Stimulated activated CD8-positive, alpha-beta memory T cell treated with anti-CD3 and anti-CD28 coated beads, Interleukin-7, amount 100 ng/mL, for 4 hours (primary cell): ENCODE measurements at places on chromosomes 5 and 9.

GRCh38 chr5:81969226-81969625 lies 2.6 kb upstream of the ATG10 start:
- no peak for DNase-seq

DNA sequence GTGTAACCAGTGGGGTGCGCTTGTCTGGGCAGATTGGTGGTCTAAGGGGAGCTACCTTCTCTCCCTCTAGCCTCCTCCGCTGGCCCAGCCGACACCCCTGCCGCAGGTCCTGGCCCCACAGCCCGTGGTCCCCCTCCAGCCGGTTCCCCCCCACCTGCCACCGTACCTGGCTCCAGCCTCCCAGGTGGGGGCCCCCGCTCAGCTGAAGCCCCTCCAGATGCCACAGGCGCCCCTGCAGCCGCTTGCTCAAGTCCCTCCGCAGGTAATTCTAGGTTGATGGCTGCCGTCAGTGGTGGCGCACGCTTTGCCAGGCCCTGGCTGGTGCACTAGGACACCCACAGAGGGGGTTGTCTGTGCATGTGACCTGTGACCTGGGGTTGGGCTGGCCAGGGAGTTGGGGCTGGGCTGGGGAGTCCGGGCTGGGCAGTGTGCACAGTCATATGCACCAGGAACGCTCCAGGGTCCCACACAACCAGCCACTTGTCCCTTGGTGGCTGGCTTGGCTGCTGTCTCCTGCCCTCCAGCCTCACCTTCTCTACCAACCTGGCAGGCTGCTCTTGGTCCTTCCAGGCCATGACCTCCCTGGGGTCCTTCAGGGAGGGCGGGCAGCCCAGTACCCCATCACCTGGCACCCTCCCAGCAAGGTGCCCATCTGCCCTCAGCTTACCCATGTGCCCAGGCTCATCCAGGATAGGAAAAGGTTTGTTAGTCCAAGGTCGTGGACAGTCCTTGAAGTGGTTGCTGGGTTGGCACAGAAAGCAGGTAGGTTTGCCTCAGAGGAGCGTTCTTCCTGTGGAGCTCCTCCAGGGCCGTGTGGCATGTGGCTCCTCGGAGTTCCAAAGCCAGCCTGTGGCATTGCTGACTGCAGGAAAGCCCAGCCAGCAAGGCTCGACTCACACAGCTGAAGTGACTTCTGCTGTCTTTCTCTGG lies 73.2 kb downstream of the WNK2 start:
- DNase-seq, result no peak

GRCh38 chr5:139877129-139877597 lies 81.6 kb downstream of the PSD2 start:
- DNase-seq, result no peak

- DNase-seq, result peak; percentile 10
These were observed 2.9 kb upstream of the CNTRL start for GRCh38 chr9:121071756-121072421.

- no peak for DNase-seq
These were observed 512.4 kb upstream of the CHD1 start for GRCh38 chr5:99441235-99441634.

GRCh38 chr9:33112094-33112493 lies 35.6 kb upstream of the SMU1 start:
- DNase-seq, result no peak

DNA sequence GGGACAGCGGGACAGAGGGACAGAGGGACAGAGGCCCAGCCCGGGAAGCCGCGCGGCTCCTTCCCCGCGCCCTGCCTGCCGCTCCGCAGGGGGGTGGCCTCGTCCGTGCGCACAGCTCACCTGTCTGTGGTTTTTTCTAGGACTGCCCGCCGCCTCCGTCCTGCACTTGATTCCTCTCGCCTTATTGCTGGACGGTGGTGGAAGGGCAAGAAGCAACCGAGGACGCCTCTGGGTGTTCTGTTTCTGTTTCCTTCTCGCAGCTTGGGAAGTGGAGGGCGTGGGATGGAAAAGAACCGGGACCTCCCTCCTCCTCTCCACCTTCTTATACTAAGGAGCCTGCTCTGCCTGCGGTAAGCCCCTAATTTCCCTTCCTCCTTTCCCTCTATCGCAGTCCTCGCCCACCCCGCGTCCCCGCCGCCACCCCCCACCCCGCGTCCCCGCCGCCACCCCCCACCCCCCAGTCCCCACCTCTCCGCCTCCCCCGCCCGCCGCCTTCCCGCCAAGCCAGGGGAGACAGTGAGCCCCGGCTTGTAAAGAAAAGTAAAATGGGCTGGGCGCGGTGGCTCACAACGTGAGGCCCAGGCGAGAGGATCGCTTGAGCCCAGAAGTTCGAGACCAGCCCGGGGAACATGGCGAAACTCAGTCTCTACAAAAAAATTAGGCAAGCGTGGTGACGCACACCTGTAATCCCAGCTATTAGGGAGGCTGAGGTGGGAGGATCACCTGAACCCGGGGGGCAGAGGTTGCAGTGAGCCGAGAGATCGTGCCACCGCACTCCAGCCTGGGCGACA lies 9.6 kb upstream of the FLT4 start:
- no peak for DNase-seq

DNA sequence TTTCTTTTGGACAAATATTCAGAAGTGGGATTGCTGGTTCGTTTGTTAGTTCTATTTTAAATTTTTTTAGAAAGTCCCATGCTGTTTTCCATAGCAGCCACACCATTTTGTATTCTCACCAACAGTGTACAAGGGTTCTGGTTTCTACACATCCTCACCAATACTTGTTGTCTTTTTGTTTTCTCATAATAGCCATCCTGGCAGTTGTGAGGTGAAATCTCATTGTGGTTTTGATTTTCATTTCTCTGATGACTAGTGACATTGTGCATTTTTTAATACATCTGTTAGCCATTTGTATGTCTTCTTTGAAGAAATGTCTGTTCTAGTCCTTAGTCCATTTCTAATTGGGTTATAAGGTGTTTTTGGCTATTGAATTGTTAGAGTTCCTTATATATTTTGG lies 214.3 kb downstream of the ARRDC3 start:
- DNase-seq, result no peak

DNA sequence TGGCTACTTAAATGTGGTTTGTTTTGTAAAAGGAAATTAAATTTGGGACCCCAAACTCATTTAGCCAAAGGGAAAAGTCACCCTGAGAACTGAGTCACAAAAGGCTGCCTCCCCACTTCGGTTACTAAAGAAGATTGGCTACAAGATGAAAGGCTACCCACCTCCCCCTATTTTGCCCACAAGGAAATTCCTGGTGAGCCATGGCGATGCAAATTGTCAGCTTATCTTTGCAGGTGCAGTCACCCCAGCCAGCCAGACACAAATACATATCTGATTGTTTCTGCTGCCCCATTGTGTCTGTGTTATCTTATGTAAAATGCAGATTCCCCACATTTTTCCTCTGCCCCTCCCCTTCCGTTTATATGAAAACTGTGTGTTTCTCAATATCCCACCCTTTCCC lies 8.9 kb downstream of the PAEP start:
- no peak for DNase-seq

GRCh38 chr9:137174722-137175293 lies 3.0 kb upstream of the TMEM210 start:
- DNase-seq, result no peak

- no peak for DNase-seq
These were observed 193.9 kb downstream of the ICE1 start for GRCh38 chr5:5616247-5616895.

DNA sequence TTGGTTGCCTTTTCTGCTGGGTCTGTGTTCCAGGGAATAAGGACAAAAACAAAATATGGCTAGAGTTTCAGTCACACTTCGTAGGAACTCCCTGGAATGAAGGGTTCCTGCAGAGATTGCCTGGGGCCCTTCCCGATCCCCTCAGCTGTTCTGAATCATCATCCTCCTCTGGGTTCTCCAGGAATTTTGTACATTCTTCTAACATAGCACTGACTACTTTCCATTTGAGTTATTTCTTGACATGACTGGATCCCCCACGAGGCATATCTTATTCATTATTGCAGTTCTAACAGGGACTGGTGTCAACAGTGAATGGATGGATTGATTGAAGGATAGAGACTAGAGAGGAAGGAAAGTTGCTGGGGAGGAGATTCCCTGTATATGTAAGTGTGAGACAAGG lies 49.2 kb upstream of the TNC start:
- no peak for DNase-seq

DNA sequence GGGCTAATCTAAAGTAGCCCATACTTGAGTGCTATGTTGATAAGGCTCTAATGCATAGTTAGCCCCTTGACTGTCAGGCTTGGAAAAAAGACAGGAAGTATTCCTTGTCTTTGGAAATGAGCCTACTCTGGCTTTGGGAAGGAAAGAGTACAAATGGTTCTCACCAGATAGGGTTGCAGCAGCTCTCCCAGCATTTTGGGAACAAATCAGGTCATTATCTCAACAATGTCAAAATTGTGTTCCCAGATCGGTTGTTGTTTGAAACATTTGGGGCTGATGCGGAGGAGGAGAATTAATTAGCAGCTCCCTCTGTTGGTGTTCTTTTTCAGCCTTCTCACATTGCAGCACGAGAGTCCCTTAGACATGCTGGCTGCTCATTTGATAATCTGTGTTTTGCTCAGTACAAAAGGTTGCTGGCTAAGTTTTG lies 294.7 kb upstream of the DMRT1 start:
- DNase-seq, result no peak

- no peak for DNase-seq
These were observed 1.8 kb downstream of the SMC5 start for GRCh38 chr9:70260606-70261005.

- no peak for DNase-seq
These were observed 19.2 kb upstream of the PLIN2 start for GRCh38 chr9:19146441-19147024.

- no peak for DNase-seq
These were observed 219.5 kb downstream of the NR3C1 start for GRCh38 chr5:143183989-143184388.

DNA sequence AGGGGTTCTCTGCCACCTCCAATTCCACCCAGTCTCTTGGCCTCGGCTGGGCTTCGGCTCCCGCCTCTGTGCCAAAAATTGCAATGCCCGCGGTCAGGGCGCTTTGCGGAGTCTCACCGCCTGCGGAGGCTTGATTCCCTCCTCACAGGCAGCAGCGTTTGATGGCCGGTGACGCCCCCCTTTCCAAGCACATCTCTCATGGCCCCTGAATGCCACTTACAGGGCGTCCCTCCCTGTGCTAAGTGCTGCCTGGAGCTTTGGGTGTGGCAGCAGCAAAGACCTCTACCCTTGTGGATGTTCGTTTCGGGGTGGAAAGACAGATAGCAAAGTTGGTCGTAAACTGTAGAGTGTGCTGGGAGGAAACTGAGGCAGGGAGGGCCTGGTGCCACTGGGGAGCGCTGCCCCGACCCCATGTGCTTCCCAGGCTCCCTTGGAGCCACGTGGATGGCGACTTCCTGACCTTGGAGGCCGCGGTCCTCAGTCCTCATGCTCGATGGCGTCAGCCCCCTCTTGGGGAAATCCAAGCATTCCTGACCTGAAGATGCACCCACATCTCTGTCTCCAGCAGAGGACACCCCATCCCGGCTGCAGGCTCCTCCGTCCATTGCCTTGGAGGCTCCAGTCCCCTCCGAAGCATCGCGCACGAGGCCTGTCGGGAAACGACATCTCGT lies 249.2 kb upstream of the IRX4 start:
- no peak for DNase-seq

DNA sequence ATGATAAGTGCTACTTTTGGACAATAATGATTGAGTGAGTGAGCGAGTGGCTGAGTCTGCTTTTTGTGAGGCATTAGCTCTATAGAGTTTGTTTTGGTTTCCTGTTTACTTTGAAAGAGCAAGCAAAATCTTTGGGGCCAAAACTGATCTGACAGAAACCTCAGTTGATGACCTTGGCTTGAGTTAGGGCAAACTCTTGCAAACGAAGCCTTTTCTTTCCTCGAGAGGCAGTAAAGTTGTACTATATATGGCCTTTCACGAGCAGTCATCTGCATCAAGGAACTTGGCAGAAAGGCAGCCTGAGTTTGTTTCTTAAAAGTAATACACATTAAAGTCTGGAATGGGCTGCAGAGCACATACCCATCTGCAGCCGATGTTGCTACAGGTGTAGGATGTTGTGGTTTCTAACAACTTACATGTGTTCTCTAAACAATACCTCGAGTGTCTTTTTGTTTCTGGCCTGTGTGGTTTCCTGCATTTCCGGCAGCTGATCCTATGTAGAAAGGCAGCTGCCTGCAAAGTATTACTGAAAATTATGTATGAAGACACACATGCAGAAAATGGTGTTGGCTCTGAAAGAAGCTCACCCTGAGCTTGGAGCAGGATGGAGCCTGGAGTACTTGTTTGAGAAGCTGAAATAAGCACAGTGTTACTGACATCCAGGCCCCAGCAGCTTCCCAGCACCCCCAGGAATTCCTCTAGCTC lies 60.8 kb downstream of the FOXD1 start:
- no peak for DNase-seq

- DNase-seq, result no peak
These were observed 24.2 kb downstream of the TNIP1 start for GRCh38 chr5:151056379-151057325.

- DNase-seq, result no peak
These were observed 5.4 kb downstream of the FCN1 start for GRCh38 chr9:134912126-134912840.

GRCh38 chr5:14406554-14406849 lies 175.1 kb upstream of the OTULINL start:
- no peak for DNase-seq

DNA sequence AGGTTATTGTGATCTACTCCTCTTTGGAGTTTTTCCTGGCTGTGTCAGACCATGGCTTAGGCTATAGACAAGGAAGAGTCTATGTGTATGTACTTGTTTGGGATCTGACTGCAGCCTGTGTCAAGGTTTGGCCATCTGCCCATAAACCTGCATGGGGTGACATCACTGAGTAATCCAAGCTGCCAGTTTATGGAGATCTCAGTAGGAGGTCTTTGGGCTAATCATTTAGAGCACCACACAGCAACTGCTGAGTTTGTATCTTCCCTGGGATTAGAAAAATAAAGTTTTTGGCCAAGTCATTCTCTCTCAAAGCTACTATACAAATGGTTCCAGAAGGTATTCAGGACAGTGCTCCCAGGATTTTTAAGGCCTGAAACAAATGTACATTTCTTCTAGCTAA lies 65.5 kb upstream of the HSPB3 start:
- DNase-seq, result no peak

- no peak for DNase-seq
These were observed 27.9 kb upstream of the KLF9 start for GRCh38 chr9:70442328-70442848.

- DNase-seq, result peak; percentile 55
These were observed 5.8 kb upstream of the TRIM41 start for GRCh38 chr5:181217111-181217802.

DNA sequence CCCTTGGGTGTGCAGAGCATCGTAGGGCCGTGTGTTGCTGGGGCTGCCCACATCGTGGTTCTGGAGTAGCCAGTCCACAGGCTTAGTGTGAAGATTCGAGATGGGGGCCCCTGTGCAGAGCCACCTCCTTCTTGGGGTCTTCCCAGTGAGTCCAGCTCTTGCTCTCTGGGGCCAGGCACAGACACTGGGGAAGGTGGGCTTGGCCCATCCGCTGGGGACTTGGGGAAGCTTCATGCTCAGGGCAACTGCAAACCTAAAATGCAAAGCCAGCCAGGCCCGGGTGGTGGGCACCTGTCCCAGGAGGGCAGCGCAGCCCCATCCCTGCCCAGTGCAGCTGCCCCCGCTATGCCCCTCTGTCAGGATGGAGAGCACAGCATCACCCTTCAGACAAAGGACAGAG lies 46.4 kb upstream of the LRRC14B start:
- DNase-seq, result no peak
